ENCODE measurements at places on chromosomes 1 and 21.
A peak's percentile ranks its signal among the peaks of the same experiment; 100 is the strongest.

DNA sequence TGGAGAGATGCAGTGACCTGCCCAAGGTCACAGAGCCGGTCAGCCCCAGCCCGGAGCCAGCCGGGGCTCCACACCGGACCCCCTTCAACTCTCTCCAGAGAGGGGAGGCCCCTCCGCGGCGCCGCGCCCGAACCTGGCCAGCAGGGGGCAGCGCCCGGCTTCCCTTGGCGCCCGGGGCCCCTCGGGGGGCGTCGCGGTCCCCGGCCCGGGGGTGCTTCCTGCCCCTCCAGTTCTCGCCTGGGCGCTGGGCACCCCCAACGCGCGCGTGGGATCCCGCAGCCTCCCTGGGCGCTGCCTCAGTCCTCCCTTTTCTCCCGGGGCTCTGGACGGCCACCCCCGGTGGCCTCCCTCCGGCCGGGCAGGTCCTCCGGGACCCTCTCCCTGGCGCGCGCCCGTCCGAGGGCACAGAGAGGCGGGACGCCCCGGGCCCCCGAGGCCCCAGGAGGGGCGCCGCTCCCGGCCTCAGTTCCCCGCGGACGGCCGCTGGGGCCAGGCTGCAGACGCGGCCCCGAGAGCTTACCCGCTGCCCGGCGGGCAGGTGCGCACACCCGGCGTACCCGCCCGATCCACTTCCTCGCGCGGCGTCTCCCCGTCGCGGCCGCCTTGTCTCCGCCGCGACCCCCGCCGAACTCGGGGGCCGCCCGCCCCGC is 406 bp downstream of the HTR1D start:
- no peak for DNase-seq

DNA sequence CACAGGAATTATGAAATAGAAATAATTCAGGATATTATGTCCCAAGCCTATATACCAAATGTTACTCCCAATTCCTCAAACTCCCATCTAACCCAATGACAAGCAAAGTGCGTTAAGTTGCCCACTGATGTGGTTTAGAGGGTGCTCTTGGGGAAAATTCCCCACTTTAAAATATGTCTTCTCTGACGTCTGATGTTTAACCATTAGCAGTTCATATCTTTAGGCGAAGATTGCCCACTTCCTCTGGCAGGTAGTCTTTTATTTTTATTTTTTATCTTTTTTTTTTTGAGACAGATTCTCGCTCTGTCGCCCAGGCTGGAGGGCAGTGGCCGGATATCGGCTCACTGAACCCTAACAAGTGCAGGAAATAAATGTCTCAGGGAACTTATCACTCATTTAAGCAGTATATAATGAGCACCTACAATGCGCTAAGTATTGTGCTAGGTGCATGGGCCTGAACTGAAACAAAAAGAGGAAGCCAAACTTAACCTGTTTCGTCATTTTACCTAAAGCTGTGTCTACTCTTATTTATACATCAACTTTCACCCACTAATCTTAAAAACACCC is 1.3 kb upstream of the LYST start:
- DNase-seq: no peak

DNA sequence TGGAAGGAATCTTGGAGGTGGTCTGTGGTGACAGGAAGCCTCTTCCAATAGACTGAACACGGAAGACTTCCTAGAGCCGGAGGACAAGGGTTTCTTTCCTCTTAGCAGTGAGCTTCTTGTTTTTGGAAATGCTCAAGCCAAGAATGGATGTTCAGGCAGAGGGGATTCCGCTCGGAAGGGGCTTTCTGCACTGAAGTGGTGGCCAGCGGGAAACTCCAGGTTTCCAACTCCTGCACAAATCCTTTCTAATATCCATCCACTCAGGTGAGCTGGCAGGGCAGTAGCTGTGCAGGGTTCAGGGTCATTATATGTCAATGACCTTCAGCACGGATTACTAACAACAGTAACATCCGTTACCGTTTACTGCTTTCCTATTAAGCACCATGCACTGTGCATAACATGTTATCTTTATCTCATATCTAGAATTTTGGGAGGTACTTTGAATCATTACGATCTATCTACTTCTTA is 573 bp upstream of the CPT2 start:
- DNase-seq: no peak

DNA sequence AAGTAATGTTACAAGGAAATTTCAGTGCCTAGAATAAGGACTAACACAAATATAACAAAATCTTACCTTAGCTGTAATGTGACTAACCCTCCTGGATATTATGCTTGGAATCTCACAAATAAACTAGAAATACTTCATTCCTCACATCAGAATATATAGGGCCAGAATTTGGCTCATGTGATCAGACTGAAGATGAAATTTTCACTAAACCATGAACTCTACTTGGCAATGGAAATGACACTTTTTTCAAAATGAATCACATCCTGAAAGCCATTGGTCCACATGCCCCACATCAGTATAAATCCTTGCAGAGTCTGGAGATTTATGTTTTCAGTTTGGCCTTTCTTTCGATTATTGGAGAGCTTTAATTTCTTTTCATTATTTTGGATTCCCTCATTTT is 227.8 kb downstream of the NRIP1 start:
- DNase-seq: no peak

DNA sequence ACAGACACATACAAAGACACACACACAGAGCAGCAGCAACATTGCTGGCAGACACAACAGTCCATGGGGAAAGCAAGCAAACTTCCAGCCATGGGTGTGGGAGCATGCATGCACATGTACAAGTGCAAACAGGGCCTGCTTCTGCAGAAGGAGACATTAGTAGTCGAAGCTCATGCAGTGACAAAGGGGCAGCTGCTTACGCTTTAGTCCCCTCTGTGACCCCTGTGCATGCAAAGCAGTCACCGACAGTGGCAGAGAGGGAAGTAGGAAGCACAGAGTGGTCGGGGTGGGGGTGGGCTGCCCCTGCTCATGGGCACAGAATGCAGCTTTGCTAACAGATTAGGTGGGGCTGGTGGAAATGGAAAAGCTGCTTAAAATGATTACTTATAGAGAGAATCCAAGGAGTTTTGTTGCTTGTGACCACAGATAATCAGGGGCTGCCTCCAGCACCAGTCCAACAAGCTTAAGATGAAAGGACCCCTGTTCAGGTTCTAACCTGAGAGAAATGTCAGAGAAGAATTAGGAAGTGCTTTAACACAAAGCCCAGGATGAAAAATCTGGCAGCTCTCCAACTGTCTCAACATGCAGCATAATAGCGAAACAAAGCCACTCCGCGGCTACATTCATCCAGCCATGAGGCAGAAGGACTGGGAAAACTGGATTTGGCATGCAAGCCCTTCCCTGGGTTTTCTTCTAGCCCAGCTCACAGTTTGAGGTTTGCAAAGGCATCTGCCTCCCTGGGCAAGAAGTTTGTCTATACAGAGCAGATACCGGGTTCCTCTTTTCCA is 378.9 kb downstream of the KCNH1 start:
- DNase-seq: peak; percentile 11

DNA sequence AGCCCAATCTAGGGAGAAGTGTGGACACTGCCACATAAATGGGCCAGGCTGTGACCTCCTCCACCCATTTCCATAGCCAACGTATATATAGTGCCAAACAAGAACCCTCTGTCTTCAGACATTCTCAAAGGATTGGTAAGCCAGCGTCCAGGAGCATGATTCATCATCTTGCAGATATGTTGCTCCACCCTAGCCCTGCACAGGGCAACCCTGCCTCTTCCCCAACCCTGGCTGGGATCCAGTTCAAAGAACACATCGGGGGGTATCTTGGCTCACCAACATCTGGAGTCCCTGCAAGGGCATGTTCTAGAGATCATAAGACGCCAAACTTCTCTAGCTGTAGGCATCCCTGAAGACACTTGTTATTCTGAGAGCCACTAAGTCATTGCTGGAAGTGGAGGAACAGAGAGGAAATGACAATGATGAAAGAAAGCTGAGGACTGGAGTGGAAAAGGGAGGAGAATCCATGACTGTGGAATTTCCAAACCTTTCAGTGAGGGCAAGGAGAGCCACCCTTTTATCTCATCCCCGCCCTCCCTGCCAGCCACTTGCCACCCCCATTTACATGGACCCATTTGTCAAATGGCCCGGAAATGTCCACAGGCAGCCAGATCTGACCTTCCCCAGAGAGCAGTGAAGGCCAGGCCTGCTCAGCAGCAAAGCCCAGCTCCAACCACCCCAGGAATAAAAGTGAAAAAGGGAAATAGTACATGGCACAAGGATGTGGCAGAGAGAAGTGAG is 144.1 kb upstream of the CTTNBP2NL start:
- DNase-seq: no peak

DNA sequence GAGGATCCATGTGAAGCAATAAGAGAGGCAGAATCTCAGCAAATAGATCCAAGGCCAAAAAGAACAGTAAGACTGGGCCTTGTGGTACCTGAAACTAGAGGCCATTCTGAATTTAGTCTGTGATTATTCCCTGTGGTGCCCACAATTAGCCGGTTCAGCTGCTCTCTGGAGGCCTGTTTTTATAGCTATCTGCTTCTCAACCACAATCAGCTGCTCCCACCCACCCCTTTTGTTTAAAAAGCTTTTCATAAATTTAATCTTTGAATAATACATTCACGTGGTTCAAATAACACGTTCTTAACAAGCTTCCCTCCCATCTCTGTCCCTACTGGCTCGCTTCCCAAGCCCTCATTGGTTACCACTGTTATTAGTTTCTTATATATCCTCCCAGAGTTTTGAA is 18.0 kb downstream of the UBE2T start:
- DNase-seq: no peak

GRCh38 chr1:1779691-1780597 is 1.7 kb upstream of the NADK start:
- DNase-seq: no peak

- peak; percentile 58 for DNase-seq
Measured at GRCh38 chr1:186082235-186082937, 292.7 kb downstream of the TPR start.

DNA sequence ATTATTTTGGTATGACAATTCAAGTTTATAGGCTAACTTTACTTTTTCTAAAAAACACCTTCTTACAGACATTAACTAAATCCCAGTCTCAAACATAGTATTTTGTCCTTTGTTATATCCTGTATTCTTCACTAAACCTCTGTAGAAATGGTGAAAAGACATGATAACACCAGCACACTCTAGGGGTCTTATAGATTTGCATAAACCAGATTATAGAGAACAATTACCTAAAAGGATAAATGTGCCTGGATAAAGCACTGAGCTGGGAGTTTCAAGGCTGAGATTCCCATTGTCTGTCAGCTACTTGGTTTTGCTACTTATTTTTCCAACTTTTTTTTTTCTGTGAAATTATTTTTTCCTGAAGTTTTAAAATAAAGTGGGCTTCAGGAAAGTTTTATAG is 1288.6 kb upstream of the TMPRSS15 start:
- DNase-seq: no peak

- no peak for DNase-seq
Measured at GRCh38 chr1:84430546-84430945, 32.3 kb downstream of the DNASE2B start.

DNA sequence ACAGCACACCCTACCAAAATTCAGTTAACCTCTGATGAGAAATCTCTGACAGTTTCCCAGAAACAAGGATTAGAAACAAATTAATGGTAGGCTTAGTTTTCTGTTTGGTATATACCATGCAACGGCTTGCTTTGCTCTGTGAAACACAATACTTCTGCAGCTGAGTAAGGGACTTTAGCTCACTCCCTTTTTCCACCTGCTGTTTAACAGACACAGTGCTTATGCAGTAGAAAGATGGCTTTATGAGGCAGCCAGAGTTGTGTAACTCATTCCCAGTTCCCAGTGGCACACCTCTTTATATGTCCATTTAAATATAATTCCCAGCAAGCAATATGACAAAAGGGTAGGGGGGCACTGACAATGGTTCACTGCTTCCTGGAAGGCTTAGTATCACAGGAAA is 124.0 kb downstream of the PIGK start:
- DNase-seq: peak; percentile 6

GRCh38 chr1:64986903-64987871 is 20.8 kb upstream of the JAK1 start:
- no peak for DNase-seq

DNA sequence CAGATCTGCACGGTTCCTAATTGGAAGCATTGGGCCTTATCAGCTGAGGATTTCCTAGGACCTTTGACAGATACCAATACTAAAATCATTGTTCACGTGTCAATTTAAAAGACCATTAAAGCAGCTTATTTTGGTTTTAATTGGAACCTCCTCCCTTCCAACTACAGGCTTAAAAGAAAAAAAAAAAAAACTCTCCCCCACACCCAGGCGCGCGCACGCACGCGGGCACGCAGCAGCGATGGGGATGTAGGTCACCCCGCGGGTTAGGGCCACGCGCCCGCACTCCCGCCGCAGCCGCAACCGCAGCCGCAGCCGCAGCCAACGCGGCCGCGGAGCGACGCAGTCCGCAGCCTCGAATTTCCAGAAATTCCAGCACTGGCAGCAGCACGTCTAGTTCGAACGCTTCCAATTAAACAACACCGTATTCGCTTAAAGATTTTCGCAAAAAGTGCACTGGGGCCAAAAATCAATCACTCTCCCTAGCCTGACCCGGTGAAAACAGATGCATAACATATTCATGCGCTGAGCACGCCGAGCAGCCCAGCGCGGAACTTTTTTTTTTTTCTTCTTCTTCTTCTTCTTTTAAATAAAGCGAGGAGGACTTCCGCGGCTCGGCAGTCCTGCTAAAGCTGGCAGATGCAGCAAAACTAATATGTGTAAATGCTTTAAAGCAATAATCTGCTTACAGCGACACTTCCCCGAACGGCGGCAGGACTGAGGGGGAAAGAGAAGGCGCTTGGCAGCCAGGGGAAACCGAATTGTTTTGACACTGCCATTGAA is 13.3 kb upstream of the BARHL2 start:
- no peak for DNase-seq

GRCh38 chr1:48673332-48674105 is 103.2 kb downstream of the BEND5 start:
- no peak for DNase-seq

- no peak for DNase-seq
Measured at GRCh38 chr1:155858800-155859233, 550 bp upstream of the SYT11 start.

GRCh38 chr1:152107031-152107983 is 7.9 kb downstream of the TCHH start:
- no peak for DNase-seq

DNA sequence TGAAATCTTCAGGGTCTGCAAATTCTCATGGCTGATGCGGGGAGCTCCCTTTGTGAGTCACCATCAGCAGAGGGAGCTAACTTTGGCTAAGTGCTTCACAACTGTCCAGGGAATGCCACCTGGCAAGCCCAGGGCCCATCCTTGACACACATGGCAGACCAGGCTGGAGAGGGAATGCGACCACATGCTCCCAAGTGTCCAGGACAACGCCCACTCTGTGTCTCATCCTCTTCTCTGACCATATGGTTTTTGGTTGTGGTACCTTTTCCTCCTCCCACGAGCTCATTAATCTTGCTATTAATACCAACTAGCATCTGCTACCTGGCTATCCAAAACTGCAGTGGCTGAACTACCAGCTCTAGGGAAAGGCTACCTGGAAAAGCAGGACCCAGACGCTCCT is 37.1 kb upstream of the CLSTN1 start:
- no peak for DNase-seq

Measured in hindlimb muscle (tissue), 1 donor.